ENCODE measurements at places on chromosomes 3 and 15. TPM values are rescaled to one million over a fixed set of nuclear protein-coding genes. Genes with fewer than 3 reads are reported as not detected.

The KLHL40 gene
- not detected for total RNA-seq

The OXSR1 gene
- 59.5 TPM for total RNA-seq

The LDHAL6B gene
- total RNA-seq: not detected

The GOLGA8G gene
- not detected for total RNA-seq

The ADCY5 gene
- total RNA-seq: not detected

The ZKSCAN7 gene
- 1.3 TPM for total RNA-seq

Data from tracheal epithelial cell (primary cell).